AG08396 (cell line): ENCODE measurements at places on chromosomes 6 and 20.

DNA sequence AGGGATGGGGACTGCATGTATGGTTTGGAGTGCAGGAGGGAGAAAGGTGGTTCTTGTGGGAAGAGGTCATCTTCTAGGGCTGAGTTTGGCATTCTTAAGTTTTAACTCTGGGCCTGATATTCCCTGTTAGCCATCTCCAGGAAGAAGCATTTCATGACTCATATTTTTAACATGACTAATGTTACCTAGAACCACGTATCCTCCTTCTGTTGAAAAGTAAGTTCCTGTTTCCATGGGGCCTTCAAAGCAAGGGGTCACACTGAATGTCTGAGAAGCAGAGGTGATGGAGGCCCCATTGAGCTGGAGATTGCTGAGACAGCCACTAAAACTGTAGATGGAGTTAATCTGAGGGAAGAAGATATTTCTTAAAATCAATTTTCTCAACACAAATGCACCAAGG, 30.2 kb downstream of the FAM229B start:
- peak; percentile 14 for DNase-seq

- DNase-seq = peak; percentile 1
These were observed 44.1 kb upstream of the GRM4 start for GRCh38 chr6:34189806-34190503.

GRCh38 chr6:163536770-163537169, 122.3 kb downstream of the QKI start:
- no peak for DNase-seq

GRCh38 chr6:71334768-71335167, 46.2 kb downstream of the OGFRL1 start:
- no peak for DNase-seq

- DNase-seq = no peak
These were observed 70.5 kb downstream of the COL19A1 start for GRCh38 chr6:69936674-69937363.

GRCh38 chr6:56808871-56809359, 146.0 kb upstream of the BEND6 start:
- no peak for DNase-seq

GRCh38 chr20:63297371-63297781, 4.4 kb downstream of the COL20A1 start:
- DNase-seq = no peak

DNA sequence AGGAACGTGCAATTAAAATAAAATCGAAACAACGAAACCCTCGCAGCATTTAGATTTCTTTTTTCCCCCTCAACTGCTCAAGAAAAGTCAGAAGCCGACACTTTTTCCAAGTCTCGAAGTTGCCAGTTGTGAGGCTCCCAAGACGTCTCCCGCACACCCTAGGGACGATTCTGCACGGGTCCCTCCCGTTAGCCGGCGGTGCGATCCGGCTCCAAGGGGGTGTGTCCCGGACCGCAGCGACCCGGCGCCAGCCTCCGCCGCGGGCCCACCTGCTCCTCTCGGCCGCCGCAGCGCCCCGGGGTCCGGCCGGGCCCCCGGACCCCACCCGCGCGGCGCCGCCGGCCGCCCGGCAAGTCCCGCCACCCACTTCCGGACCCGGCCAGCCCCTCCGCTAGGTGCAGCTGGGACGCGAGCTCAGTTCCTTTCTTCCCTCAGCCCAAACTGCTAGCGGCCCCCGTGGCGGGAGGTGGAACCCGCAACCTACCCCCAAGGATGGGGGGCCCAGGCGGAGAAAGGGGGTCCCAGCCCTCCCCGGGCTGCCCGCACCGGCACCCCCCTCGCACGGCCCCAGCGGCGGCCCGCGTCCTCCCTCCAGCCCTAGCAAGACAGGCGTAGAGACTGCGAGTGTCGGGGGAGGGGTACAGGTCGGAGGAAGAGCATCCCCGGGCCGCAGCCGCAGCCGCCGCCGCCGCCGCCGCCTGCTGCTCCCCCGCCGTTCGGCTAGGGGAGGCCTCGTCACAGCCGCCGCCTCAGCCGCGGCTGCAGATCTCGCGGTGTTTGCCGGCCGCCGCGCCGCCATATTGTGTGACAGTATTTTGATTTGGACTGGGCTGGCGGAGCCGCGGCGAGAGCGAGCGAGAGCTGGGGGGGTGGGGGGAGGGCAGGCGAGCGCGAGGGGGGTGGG, 520 bp upstream of the TAB2 start:
- DNase-seq = peak; percentile 92
